ENCODE measurements at places on chromosomes 5 and 9.

DNA sequence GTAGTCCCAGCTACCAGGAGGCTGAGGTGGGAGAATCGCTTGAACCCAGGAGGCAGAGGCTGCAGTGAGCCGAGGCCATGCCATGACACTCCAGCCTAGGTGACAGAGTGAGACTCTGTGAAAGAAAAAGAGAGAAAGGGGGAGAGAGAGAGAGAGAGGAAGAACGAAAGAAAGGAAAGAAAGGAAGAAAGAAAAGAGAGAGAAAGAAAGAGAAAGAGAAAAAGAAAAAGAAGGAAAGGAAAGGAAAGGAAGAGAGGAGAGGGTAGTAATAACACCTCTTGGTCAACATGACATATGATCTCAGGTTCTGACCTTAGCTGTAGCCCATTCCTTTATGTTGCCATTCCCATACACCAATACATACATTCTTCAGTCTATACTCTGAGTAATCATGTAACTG lies 14.1 kb downstream of the FBXW11 start:
- DNase-seq = no peak

DNA sequence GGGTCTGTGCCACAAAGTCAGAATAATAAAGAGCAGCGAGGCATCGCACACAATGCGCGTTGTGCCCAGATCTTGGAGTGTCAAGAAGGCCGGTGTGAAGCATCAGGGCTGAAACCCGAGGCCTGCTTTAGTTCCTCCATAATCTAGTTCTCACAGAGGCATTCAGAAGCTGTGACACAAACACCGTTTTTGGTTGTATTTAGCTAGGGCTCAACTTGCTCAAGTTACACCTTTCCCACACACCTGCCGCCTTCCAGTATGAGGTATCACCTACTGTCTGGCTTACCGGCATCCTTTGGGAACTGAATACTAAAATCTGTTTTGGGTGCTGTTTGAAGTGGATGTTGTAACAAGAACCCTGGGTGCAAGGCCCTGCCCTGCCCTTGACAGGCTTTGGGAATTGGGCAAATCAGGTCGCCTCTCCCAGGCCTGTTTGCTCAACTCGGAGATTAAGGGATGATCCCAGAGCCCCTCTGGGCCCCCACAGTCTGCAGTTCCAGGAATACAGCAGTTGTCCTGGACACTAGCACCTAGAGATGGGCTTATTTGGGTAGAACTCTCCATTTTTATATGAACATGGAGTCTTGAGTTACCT lies 27.0 kb downstream of the SLC25A25 start:
- DNase-seq = no peak

DNA sequence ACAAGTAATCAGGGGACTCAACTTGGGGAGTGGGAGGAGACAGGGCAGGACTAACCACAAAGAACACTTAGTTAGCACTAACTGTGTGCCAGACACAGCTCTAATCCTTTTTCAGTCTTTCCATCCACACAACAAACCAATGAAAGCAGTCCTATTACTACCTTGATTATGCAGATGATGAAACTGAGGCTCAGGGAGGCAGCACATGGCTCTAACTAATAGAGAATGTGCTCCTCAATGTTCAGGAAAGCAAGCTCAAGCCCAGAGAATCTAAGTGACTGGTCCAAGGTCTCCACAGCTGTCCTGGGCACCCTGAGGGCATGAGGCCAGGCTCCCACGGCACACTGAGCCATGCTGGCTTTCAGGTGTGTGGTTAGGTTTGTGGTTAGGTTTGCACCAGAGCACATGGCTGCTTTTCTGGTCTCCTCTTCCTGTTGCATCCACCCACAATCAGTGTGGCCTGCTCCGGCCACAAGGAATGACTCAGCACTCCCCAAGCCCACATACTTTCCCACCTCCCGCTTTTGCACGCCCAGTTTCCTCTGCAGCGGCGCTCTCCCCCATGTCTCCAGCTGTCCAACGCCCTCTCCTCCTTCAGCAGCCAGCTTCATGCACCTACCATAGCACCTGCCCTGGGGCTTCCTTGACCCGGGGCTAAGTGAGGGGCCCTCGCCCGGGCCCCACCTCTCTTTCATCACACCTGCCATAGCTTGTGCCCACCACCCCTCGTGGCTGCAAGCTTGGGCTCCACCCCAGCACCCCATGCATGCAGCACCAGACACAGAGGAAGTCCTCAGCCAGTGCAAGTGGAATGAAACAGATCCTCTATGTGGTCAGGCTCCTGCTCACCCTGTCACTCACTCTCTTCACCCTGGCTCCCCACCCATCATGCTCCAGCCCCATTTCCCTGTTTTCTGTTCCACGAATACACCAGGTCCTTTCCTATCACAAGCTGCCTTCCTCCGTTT lies 133.1 kb downstream of the GABBR2 start:
- peak; percentile 50 for DNase-seq

GRCh38 chr5:80686757-80687156 lies 32.0 kb upstream of the DHFR start:
- no peak for DNase-seq

Measured in epithelial cell of prostate (primary cell).